Activated CD4-positive, alpha-beta T cell treated with anti-CD3 and anti-CD28 coated beads, Interleukin-2, amount 50 U/mL, for 48 hours (primary cell): ENCODE measurements at places on chromosomes 7 and 10.

- no peak for DNase-seq
Observed at GRCh38 chr7:134329614-134330346, 13.1 kb upstream of the SLC35B4 start.

GRCh38 chr10:101022967-101023705 is 7.8 kb downstream of the PDZD7 start:
- no peak for DNase-seq

GRCh38 chr7:7329326-7329725 is 147.0 kb downstream of the C1GALT1 start:
- DNase-seq, result no peak

DNA sequence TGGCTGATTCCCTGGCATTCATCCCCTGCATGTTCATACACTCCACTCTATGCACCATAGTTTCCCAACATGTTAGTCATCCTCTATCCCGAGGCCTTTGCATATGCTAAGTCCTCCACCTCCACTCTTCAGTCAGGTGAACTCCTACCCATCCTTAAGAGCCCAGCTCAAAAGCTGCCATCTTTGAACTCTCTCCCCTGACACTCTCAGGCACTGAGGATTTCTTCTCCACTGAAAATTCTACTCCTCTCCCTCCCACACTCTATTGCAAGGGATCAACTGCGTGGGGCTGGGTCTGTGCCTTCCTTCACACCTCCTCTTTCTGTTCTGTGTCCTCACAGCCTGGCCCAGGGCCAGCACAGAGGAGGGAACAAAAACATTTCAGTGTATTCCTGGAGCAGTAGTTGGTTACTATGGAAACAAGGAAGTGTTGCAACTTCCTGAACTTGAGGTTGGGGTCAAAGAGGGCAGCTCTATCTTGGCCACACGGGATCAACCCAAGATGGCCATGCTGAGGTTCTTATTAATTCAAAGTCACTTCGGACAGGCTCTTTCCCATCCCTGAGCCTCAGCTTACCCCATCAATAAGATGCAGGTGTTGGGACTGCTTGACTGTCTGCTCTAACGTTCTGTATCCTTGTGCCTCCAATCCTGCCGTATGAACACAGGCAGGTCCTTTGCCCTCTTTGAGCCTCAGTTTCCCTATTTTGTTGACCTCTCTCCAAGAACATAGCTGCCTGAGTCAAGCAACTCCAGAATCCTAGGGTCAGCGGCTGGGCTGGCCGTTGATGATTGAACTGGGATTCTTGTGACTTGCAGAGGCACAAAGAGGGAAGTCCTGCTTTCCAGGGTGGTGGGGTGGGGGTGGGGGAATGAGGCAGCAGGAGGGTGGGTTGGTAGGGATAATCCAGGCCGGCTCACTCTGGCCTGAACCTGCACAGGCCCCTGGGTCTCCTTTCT is 15.5 kb downstream of the ZMIZ1 start:
- no peak for DNase-seq

DNA sequence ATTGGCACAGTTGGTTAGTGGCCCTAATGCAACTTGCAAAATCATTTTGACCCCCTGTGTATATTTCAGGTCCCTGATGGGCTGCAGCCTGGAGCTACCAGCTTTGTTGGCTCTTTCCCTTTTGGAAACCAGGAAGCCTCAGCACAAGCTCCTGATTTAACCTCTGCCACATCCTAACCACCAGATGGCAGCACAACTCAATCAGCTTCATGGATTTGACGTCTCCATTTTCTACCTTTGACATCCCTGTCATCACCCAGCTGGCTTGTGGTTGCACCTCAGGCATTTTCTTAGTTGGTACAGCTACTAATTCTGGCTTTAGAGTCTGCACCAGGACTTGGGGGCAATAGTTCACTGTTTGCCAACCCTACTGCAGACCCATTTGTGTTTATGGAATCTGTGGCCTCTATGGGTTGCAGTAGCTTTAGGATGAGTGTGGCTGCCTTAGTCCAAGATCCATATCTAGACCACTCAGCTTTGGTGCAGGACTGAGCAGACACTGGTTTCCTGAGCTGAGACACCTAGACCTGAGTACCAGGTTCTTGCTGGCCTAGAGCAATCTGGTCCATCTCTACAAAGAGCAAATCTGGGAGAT is 456.2 kb downstream of the REEP3 start:
- peak; percentile 31 for DNase-seq

GRCh38 chr7:28142650-28143049 is 37.9 kb downstream of the JAZF1 start:
- no peak for DNase-seq

DNA sequence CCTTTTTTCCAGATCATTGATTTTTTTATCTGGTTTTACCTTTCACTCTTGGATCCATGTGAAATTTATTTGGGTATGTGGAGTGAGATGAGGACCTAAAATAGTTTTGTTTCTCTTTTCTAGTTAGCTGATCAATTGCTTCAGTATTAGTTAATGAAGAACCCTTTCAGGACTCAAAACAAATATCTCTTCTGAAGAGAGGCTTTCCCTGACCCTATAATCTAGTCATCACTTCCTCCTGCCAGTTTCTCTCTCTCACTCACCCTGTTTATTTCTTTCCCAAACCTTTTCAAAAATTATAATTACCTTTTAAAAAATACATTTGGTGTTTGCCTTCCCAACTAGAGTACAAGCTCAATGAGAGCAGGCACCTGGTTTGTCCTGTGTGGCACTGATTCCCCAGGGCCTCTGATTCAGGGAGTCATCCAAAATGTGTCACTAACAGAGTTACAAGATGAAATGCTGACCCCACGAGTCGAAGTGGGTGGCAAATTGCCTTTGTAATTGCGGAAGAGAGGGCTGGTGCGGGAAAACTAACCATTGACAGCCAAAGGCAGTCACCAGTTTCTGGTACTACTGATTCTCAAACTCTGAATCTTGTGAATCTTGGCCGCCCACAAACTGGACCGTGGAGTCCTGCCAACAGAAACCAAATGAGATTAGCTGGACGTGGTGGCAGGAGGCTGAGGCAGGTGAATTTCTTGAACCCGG is 2.4 kb downstream of the TMEM140 start:
- DNase-seq, result no peak

GRCh38 chr7:47875998-47876744 is 72.1 kb downstream of the PKD1L1 start:
- DNase-seq, result no peak

DNA sequence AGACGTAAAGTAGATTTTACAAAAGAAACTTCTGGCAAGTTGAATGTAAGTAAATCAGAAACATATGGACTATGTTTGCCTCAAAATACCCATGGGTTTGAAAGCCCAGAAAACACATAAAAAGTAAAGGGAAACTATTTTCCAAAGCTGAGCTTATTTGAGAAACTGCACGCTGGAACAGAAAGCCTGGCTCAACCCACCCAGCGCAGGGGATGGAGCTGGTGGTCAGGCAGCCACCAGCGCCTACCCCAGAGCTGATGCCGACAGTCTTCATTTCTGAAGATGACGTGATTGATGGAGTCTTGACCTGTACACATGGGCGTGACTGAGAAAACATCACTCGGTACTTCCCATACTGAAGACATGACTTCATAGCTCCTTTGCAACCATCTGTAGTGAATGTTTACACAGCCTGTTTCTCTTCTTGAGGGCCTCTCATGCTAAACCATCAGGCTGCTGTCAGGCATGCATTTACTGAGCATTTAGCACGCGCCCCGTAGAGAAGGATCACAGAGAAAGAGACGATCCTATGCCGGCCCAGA is 232.6 kb upstream of the AUTS2 start:
- no peak for DNase-seq

DNA sequence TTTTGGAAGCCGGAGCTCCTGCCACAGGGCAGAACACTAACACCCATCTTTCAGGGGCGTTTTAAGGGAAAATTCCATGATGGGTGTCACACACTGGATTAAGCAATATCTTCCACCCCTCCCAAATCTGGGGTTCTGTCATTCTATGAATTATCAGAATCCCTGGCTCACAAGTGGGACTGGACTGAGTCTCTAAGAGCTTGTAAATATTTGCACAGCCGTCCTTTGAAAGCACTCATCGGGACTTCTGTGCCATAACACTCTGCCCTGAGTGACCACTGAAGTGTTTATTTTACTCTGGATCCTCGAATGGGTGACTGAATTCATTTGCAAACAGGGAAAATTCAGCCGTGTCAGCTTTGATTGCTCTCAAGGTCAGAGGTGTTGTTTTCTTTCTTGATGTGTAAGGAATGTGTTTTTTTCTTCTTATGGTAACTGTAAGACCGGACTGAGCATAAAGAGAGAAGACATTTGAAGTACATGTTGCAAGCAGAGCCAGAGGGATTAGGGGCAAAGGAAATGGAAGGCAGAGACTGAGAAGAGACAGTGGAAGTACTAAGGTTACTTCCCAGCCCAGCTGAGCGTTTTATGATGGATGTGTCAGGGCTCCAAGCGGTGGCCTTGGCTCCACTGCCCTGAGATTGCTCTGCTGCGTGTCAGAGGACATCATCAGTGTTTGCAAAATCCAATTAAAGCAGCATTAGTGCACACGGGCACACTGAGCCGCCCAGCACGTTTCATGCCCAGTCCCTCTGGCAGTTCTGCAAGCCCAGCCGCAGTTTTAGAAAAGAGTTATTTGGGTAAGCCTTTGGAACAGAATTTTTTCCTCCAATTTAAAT is 17.7 kb upstream of the GTPBP4 start:
- no peak for DNase-seq

GRCh38 chr7:45035371-45035770 is 35.4 kb downstream of the CCM2 start:
- DNase-seq, result no peak

GRCh38 chr10:3570131-3570729 is 214.8 kb downstream of the KLF6 start:
- DNase-seq, result no peak

DNA sequence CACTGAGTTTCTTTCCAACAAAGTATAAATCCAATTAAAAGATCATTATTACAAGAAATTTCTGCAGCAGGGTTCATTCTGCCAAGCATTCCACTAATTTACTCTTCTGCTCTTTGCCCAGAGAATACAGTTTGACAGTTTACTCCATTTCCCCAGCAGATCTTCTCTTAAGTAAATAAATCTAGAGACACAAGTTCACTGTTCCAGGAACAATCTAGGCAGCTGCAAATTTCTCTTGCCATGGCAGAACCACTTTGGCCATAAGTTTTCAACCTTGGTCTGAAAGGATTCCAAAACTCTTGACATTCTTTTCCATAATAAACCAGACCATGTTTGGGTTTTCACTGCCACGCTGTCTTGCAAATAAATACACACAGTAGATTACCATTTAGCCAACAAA is 11.5 kb downstream of the RGS10 start:
- DNase-seq, result no peak

DNA sequence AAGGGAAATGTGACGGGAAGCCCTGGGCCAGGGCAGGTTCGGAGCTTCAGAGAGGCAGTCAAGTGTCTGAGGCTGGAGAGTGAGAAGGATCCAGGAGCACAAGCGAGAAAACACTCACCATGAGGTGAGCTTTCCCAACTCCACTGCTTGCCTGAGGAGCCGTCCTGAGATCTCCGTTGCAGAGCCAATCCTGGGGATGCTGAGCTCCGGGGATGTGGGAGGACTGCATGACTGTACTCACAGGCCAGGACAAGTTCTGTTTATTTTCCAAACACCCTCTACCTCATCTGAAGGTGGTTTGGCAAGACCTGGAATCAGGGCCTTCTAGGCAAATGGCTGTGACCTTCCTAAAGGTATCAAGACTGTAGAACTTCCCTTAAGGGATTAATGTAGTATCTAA is 38.7 kb downstream of the GLI3 start:
- no peak for DNase-seq

DNA sequence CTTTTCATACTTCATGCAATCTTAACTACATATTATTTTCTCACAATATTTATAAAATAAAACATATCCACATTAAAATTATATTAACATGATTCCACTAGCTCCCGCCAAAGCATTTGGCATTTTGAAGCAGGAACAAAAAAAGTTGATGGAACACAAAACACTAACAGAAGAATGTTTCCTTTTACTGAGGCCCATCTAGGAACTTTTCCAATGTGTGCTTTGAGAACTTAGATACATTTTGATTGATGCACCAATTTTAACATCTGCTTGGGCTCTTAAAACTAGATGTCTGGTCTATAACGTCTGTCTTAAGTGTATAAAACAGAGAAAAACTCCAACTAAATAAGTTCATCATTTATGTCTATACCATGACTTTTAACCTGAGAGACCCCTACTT is 1214.8 kb downstream of the SORCS1 start:
- DNase-seq, result no peak

DNA sequence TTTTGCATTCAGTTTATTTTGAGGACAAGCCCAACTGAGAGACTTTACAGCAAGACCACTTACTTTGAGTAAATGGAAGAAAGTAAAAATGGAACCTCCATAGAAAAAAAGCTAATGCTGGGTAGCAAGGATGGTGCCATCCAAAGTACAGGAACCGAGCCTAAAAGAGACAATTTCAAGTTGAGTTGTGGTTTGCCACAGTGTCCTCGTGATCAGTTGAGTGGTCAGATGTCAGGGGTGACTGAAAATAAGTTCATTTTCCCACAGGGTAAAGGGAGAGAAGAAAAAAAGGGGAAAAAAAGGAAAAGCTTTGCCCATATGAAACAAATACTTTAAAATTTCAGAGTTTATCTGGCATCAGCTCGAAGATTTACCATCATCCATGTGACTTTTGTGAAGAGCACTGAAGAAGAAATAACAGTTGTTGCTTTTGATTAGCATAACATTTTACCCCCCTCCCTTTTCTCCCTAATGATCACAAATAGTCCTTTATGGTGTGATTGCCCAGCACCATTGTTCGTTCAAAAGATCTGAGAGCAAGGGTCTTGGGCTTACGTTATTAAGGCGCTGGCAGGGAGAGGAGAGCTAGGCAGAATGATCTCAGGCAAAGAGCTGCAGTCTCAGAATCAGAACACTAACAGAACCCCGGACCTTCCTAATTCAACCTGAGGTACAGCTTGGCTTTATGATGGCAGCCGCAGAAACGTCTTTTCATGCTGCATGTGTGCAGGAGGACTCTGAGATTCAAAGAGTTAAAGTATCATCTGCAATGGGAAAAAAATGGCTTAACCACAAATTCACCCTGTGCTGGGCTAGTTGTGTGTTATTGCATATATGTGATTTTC is 338.1 kb downstream of the RNLS start:
- no peak for DNase-seq

GRCh38 chr10:104804880-104805279 is 163.8 kb downstream of the SORCS3 start:
- no peak for DNase-seq

GRCh38 chr7:25537662-25538375 is 309.5 kb upstream of the NPVF start:
- no peak for DNase-seq

DNA sequence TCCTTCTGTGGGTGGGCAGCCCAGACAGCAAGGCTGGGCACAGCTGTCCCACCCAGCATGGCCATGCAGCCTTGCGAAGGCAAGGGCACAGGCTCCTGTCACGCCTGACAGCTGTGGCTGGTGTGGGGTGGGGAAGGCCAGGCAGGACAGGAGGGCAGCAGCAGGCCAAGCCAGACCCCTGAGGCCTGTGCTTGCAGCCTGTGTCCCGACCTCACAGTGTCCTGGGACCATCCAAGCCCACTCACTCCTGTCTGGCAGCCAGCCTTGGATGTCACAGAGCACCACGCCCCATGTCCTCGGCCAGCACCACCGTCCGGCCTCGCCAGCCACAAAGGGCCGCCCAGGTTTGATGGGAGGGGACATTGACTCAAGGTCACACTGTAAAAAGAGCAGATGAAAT is 85.5 kb upstream of the LRRC4 start:
- no peak for DNase-seq

GRCh38 chr7:132433301-132433700 is 143.0 kb downstream of the PLXNA4 start:
- DNase-seq, result no peak
